ENCODE measurements at places on chromosomes 3 and 15.

- DNase-seq, result no peak
These were observed 41.2 kb downstream of the MYO5C start for GRCh38 chr15:52254391-52254790.

DNA sequence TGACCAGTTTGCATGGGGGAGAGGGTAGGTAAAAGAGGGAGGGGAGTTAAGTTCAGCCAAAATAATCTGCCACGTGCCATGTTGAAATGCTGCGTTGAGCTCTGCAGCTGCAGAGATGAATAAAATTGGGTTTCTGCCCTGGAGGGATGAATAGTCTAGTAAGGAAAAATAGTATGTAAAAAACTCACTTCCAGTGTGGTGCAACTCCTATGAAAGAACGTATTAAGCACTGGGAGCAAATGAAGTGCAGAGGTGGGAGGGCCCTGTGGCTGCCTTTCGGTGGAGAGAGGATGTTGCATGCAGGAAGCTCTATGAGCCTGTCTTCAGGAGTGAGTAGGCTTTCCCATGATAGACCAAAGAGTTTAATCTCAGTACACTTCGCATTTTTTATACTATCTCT is 8.6 kb downstream of the CEP63 start:
- no peak for DNase-seq

- no peak for DNase-seq
These were observed 6.4 kb upstream of the ANKDD1A start for GRCh38 chr15:64905119-64905831.

DNA sequence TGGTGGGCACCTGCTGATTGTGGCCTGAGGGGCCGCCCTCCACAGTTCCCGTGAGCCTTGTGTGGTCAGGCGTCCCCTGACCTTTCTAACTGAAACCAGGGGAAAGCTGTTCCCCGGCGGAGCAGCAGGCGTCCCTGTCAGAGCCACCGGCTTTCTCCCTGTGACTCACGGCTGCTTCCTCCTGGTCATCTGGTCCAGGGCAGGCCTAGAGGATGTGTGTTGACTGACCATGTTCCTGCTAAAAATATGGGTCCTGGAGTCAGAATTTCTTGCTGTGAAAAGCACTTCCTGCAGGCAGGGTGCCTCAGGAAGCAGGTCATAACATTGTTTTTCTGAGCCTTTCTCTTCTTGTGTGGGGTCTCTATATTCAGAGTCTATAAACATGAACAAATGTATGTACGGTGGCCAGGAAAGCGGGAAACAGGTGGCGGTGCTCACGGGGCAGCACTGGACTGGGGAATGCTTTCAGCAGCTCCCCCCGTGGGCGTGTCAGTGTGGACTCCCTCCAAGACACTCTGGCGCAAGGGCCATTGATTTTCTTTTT is 38.4 kb upstream of the CGNL1 start:
- DNase-seq, result no peak

DNA sequence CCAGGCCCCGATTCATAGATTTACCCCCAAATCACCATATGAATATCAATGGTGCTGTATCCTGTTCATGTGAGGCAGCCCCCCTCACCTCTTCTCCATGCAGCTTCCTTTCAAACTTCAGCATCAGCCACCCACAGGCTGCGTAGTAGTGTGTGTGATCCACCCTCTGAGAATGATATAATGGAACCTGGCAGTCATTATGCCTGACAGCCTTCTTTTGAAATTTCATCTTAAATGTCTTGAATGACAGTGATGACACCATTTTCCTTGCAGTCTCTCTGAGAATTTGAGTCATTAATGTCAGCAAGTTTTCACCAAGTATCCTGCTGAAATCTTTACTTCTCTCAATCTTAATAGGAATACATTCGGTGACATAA is 3.5 kb upstream of the CLRN1 start:
- DNase-seq, result no peak

GRCh38 chr15:99605490-99605931 is 39.7 kb downstream of the MEF2A start:
- no peak for DNase-seq

DNA sequence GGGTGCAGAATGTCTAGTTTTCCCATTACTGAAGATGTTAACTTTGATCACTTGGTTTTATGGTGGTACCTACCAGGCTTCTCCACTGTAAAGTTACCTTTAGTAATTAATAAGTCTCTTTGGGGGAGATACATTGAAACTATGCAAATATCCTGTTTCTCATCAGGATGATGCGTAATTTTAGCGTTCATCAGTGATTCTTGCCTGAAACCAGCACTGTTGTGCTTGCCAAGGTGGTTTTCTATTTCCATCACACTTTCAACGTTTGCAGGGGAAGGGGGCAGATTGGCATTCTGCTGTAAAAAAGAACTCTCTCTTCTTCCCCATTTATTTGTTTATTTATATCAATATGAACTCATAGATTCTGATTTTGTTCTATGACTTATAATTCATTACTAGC is 61.0 kb downstream of the SSR3 start:
- DNase-seq, result no peak

- DNase-seq, result no peak
These were observed 131.1 kb downstream of the XXYLT1 start for GRCh38 chr3:195139876-195140240.

DNA sequence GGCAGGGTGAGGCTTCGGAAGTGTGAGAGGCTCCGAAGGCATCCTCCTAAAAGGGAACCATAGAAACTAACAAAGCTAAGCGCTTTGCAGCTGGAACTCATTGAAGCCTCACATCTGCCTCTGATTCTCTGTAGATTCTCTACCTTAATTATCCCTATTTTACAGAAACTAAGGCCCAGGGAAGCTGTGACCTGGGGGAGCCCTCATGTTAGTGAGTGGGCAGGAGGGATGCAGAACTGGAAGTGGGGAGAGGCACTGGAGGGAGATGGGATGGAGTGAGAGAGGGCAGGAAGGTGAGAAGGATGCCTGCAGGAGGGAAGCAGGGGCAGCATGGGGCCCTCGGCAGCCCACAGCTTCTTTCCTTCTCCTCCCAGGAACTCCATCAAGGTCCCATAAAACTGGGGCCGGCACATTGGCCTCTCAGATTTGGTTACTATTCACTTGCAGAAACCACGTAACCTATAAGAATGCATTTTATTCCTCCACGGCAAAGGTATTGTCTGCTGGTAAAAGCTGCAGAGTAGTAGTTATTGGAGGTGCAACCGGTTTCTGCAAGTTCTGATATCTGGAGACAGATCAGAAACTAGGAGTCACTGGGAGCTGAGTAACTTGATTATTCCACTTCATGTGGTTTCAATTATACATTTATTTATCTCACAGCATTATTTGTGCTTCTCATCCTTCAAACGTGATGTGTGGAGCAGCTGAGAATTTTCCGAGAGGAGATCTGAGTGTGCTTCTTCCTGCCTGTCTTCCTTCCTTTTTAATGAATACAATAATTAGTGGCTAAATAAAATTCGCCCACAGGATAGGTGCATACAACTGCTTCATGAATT is 24.0 kb upstream of the CHCHD6 start:
- DNase-seq, result no peak

DNA sequence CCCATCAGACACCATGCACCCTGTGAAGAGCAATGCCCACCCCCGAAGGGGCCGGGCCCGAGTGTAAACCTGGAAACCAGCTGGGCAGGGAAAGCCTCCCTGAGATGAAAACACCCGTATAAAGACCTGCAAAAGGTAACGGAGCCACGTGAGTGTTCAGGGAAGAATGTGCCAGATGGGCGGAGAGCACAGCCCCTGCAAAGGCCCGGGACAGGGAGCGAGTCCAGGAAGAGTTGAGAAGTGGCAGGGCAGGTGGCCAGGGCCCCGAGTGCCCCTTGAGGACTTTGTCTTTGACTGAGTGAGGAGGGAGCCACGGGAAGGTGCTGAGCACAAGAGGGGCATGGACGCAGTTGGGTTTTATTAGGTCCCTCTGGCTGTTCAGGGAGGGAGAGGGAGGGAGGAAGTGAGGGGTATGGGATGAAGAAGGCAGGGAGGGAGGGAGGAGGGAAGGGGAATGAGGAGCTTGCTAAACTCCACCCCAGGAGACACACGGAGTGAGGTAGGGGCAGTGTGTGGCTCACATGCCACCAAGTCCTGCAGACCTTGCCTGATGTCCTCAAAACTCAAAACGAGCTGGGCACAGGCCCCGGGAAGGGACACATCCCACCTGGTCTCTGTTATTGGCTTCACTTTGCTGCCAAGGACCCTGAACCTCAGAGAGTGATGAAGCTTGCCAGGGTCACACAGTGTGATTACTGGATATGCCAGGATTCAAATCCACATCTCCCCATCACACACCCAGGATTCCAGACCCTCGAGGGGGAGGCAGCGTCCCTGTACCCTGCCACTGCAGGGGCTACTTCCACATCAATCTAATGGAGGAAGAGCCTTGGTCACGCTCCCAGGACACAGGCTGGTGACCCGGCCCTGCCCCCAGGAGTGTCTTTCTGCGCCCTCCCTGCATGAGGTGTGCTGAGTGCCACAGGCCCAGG is 49.1 kb upstream of the IQSEC1 start:
- no peak for DNase-seq

GRCh38 chr3:121748680-121749275 is 763 bp downstream of the GOLGB1 start:
- no peak for DNase-seq

GRCh38 chr3:10764259-10765051 is 51.6 kb upstream of the SLC6A11 start:
- no peak for DNase-seq

GRCh38 chr15:66169625-66170024 is 83.9 kb downstream of the MEGF11 start:
- DNase-seq, result no peak

GRCh38 chr15:60387321-60387720 is 10.5 kb downstream of the ANXA2 start:
- DNase-seq, result no peak

GRCh38 chr3:64129581-64129980 is 95.7 kb downstream of the PRICKLE2 start:
- DNase-seq, result no peak

- DNase-seq, result no peak
These were observed 66.0 kb downstream of the FLNB start for GRCh38 chr3:58074116-58074715.

GRCh38 chr15:55530861-55531313 is 22.9 kb upstream of the DNAAF4 start:
- DNase-seq, result no peak

- no peak for DNase-seq
These were observed 212.7 kb downstream of the PDZRN3 start for GRCh38 chr3:73411993-73412392.

DNA sequence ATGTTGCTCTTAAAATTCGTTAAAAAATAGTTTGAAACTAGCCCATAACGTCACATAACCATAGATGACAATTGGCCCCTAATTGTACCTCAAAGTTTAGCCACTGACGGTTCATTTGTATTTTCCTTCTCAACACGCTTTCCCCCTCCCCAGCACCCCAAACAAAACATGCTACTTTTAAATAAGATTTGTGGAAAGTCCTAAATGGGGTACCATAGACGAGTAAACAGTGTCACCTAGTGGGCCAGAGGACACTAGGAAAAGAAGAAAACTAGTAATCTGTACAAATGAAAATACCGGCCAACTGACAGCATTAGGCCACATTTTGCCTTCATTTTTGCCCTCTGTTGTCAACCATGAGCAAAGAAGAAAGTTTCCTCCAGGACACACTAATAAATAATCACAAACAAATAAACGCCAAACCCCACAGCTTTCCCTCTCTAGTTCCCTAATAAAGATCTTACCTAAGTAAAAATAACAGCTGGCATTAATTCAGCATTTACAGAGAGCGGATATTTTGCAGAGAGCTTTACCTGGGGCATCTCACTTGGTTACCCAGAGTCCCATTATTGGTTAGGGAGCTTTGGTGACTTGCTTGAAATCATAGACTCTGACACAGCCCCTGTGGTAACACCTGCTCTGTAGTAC is 175.1 kb upstream of the ATP11B start:
- peak; percentile 66 for DNase-seq

GRCh38 chr15:93141371-93141794 is 52.4 kb upstream of the RGMA start:
- DNase-seq, result no peak

GRCh38 chr15:74201710-74202420 is 722 bp downstream of the STRA6 start:
- no peak for DNase-seq
